ENCODE measurements at places on chromosomes 7 and 10.

GRCh38 chr7:130366564-130366963, 13.7 kb upstream of the CPA1 start:
- no peak for DNase-seq

DNA sequence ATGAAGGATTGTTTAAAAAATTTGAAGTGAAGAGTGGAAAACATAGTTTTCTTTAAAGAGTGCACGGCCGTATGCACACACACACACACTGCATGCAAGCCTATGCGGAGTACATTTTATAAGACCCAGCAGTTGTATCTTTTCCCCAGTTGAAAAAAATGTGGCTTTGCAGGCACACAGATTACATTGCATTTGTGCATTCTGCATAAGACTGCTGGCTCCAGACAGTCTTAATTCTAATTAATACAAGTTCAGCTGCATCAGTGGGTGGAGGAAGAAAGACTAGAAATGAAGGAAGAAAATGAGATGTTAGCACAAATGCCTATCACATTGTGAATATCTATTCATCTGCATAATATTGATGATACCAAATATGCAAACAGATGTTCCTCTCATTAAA, 79.6 kb downstream of the FAM204A start:
- no peak for DNase-seq

GRCh38 chr7:133789974-133790373, 337.2 kb upstream of the LRGUK start:
- DNase-seq: no peak

DNA sequence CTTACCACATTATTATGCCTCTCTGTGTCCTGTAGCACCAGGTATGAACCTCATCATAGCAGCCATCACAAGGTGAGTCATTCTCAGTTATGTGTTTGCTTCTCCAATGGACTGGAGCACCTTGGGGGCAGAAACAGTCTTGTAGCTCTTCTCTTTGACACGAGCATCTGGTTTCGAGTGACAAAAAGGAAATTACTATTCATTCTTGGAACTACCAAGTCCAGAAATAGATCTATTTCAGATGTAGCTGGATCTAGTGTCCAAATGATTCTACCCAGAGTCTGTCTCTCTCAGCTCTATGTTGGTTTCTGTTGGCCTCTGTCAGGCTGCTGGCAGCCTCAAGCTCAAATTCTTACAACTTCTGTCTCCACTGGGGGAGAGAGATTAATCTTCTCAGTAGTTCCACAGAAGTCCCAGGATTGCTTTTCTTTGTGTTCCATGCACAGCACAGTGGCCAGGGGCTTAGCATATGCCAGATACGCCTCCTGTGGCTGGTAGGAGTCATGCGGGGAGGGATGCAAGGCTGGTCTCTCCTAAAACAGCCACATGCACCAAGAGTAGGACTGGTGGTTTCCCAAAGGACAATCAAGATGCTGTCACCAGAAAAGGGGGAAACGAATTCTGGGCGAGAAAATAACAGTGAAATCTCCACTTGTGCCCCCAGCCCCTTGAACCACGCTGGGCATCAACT, 37.2 kb upstream of the PAPSS2 start:
- no peak for DNase-seq

GRCh38 chr10:28681291-28681763, 4.0 kb downstream of the BAMBI start:
- DNase-seq: no peak

DNA sequence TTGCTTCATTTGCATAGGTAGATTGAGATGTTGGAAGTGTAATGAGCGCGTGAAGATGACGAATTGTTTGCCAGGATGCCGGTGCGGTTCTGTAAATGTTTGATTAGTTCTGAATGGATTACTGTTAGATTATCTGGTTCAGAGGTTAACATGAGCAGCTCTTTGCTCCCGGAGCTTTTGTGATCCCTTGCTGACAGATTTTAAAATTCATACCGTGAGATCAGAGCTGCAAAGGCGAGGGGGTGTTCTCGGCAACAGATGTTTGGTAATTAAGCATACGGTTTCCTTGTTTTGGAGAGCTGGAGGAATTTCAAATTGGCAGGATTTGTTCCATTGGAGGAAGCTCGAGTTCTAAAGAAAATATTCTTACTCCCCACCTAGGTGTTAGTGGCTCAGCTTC, 237.8 kb upstream of the GPR26 start:
- DNase-seq: no peak

DNA sequence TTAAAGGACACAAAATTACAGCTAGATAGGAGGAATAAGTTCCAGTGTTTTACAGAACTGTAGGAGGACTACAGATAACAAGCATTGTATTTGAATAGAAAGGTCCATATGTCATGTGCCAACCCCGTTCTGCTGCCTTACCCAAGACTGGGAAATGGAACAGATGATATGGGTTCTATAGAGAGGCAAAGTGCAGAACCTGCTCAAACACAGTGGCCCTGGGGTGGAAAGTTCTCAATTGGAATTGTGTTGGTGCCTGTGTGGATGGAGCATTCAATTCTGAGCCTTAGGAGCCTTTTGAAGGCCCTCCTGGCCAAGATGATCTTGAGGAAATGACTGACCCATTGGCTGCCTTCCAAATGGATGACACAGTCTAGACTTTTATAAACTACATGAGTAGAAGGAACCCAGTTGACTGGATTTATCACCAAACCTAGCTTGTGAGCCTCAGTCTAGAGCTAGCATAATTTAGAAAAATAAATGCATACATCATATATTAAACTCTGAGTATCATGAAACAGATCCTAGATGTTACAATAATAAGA, 4.1 kb upstream of the PRSS1 start:
- no peak for DNase-seq

- no peak for DNase-seq
These were observed 1.4 kb upstream of the SH3PXD2A start for GRCh38 chr10:103856797-103857170.

GRCh38 chr10:47104786-47105385, 193.7 kb downstream of the PTPN20 start:
- DNase-seq: no peak

- DNase-seq: no peak
These were observed 171.3 kb downstream of the MAGI2 start for GRCh38 chr7:79282070-79282694.
